ENCODE measurements at places on chromosomes 5 and 9.

DNA sequence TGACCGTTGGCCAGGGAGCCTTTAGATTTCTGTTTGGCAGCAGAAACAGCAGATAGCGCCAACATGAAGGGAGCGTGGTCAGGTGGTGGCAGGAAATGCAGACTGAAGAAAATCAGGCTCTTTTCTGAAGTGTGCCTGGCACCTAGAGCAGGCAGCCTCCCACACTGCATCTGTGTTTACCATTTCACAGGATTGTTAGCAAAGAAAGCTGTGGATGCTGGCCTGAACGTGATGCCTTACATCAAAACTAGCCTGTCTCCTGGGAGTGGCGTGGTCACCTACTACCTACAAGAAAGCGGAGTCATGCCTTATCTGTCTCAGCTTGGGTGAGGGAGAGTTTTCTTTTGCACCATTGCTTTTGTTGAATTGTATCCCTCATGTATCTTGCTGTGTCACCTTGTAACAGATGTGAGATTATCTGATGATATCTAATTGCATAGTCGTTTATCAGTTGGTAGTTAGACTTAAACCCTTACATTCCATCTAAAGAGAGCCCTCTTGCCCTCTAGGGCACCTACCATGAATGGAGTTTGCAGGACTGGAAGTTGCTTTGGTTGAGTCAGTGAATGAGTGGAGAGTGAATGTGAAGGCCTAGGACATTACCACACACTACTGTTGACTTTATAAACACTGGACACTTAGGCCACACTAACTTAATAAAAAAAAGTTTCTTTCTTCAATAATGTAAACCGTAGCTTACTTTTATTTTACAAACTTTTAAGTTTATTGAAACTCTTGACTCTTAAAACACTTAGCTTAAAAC, 42.8 kb downstream of the ACO1 start:
- DNase-seq: peak; percentile 6

DNA sequence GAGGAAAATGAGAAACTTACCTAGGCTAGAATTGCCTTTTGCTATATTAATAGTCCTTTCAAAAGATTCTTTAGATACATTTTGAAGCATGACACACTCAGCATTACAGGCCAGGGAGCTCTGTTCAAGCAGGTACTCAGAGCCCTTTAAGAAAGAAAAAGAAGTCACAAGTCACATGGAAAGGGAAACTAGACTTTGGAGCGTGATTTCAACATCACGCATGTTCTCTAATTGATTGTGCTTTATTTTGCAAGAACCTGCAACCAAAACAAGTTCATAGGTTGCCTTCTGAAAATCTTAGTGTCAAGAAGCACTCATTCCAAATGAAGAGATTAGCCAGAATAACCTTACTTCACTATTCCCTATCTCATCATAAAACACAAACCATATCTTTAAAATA, 103.8 kb downstream of the MPDZ start:
- DNase-seq: no peak

DNA sequence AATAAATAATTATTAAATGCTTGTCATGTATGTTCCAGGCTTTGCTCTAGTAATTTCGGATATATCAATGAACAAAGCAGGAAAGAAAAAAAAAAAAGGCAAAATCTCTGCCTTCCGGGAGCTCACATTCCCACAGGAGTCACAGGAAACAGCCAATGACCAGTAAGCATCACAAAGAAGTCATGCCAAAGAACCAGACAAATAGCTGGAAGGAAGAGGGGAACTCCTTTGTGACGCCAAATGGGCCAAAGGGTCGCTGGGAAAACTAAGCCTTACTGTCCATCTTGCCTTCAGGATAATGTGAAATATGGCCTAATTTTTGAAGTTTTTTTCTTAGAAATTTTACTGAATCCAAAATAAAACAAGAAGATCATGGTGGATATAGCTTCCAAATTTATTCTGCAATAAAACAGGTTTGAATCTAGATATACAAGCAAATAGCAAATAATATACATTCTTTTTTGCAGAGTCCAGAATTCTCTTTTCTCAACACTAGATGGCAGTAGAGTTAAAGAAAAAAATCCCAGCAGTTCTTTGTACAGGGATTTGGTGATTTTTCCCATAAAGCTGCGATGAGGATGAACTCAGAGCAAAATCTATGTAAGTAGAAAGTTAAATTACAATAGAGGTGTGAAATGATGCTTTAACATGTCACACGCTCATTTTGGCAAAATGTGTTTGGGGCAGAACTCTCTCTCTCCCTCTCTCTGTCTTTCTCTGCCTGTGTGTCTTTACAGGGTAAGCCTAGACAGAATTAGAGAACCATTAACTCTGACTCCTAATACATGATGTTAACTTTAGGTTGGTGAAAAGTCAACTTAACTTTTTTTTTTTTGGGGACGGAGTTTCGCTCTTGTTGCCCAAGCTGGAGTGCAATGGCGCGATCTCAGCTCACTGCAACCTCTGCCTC, 60.0 kb upstream of the TUT7 start:
- no peak for DNase-seq

- no peak for DNase-seq
Measured at GRCh38 chr9:109716631-109717030, 63.4 kb upstream of the PALM2AKAP2 start.

DNA sequence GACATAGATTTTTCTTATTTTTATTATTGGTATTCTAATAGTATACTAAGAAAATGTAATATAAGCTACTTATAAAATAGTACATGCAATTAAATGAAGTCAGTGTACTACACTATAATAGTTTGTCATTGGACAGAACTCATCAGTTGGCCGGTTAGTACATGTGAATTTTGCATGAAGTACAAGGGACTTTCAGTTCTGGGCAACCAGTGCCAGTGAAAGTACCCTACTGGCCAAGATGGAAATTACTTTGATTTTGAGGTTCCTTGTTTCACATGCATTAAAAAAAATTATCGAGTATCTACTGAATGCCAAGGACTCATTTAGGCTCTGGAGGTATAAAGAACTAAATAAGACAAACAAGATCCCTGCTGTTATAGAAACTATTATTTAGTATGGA, 213.4 kb upstream of the ELL2 start:
- DNase-seq: no peak

DNA sequence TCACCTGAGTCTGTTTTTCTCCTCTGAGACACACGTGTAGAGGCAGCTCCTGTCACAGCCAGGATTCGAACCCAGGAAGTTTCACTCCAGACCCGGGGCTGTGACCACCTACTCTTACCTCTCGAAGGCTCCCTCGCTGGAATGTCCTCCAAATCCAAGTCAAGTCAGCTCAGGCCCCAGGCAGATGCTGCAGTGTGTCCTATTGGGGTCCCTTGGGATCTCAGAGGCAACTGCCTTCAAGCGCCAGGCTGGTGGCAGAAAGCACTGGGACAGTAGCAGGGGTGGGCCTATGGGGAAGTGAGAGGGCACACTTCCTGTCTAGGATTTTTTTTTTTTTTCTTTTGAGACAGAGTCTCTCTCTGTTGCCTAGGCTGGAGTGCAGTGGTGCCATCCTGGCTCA, 762 bp upstream of the ST6GALNAC4 start:
- DNase-seq: no peak

DNA sequence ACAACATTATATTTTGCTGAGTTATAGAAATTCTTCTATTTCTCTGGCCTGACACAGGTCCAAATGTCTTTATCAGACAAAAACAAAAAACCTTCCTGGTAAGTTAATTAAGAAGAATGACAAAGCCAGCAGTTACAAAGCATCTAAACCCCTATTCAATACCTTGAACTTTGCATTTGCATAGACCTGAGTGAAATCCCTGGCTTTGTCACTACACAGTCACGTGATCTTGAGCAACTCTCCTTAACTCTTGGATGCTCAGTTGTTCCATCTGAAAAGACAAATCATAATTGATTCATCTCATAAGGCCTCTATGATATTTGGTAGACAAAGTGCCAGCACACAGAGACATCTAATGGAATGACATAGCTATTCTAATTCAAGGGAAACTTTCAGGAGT, 166.6 kb upstream of the PPP1R2B start:
- no peak for DNase-seq

- no peak for DNase-seq
Measured at GRCh38 chr5:149423794-149424268, 44.7 kb upstream of the IL17B start.

- DNase-seq: no peak
Measured at GRCh38 chr5:154898210-154898609, 39.8 kb downstream of the CNOT8 start.

- peak; percentile 88 for DNase-seq
Measured at GRCh38 chr5:176536132-176536901, 885 bp downstream of the RNF44 start.

DNA sequence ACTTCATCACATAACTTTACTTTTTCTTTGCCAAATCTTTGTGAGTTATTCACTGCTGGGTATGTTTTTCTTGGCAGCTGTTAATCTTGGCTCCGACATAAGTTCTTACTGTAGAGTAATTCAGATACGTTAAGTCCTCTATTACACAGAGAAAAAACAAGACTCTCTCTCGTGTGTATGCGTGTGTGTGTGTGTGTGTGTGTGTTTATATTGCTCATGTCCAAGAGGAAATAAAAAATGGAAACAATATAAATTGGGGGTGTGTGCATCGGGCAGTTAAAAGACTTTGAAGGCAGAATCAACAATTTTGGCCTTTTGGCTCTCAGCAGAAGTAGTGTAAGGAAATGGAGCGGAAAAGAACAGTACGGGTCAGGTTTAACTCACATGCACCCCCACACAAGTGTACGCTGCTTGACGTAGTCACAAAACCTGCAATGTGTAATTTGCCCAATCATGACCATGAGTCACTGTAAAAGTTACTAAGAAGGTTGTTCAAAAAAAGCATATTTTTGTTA, 67.2 kb upstream of the IFNE start:
- no peak for DNase-seq

DNA sequence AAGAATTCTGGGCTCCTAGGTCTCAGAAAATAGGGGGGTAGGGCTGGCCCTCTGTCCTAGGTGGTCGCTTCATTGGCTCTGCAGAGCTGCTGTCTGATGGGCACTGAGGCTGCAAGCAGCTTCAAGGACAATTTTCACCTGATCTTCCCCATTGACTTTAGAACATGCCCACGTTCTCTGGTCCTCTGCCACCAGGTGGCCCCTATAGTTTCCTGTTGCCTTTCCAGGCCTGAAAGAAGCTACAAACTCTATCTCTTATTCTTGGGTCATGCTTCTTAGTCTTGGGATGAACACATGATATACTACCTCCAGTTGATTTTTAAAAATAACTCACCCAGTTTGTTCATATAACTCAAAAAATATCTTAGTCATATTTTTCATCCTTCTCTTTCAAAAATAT, 26.3 kb downstream of the SPZ1 start:
- peak; percentile 63 for DNase-seq

DNA sequence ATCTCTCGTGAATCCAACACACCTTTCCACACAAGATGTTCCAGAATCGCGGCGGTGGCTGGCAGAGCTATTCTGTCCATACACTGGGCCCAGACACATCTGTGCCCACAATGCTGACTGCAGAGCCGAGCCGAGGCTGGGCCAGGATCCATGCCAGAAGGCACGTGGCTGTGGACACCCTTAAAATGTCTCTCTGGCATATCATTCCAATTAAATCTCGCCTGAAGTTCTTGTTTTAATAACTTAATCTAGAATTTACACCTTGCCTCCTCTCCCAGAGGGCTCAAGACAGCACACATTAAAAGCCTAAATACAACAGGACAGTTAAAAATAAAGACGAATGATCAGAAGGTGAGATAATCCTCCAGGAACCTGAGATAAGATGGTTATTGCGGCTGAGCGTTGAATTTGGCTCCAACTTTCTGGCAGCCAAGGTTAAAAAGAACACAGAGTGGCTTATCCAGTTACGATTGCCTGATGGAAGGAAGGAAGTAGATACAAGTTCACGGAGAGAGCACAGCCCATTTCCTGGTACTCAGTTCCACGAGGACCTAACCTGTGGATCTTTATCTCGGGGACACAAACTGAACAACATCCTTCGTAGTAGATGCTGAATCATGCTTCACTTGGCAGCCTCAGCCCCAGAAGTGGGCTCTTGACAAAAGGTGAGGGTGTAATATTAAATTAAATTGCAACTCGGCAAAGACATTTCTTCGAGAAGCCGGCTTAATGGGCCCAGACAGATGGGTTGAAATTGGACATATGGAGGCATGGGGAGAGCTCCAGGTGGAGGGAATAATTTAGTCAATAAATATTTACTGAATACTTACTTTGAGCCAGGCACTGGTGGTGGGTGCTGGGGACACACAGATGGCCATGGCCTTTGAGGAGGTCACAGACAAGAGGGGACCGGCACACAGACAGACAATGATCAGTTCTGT, 86.0 kb upstream of the TBC1D2 start:
- no peak for DNase-seq

GRCh38 chr5:81579262-81579924, 171.5 kb downstream of the SSBP2 start:
- no peak for DNase-seq

- no peak for DNase-seq
Measured at GRCh38 chr9:117757561-117758190, 53.5 kb downstream of the TLR4 start.

DNA sequence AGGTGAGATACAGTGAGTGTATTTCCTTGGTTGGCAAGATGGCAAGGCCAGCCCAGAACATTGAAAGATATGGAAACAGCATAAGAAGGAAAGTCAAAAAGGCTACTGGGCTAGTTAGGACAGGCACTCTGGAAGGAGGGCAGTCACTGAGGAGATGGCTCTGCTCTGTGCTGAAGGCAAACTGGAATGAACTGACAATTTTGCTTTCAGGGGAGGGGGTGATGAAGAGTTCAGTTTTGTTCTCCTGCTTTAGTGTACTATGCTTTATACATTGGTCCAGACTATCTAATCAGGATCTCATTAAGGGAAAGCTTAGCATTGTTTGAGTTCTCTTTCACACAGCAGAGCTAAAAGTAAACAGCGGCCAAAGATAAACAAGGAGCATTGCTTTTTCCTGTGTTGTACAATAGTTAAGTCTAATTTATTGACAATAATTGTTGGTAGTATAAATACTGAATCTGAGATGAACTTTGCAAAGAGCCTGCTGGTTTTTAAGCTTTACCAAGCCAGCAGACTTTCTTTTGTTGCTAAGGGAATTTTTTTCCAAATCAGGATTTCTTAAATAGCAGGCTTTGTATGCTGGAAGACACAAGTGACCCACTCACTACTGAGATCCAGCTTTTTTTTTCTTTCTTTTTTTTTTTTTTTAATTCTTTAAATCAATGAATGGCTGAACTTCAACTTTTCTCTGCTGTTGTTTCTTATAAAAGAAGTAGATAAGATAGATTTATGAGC, 355.5 kb downstream of the ARRDC3 start:
- DNase-seq: no peak

DNA sequence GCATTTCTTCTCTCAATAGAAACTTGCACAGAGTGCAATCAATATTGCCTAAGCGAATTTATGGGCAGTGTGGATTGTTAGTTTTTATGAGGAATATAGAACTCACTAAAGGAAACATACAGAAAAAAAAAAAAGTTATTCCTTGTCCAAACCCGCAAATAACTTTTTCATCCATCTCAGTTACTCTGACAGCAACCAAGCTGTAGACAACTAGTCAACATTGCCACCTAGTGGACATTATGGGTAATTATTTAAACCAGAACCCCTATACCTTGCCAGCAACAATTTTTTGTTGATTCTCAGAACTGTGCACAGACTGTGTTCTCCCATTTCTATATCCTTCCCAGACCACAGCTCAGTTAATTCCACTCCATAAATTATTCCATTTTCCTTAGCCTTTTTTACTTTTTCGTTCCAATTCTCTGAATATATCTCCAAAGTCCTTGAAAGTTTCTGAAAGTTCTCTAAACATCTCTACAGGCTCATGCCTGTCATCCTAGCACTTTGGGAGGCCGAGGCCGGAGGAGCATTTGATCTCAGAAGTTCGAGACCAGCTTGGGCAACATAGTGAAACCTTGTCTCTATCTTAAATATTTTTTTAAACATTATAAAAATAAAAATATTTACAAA, 2.6 kb upstream of the AFAP1L1 start:
- no peak for DNase-seq

Measured in activated naive CD4-positive, alpha-beta T cell treated with anti-CD3 and anti-CD28 coated beads for 36 hours (primary cell).